Stimulated activated CD4-positive, alpha-beta T cell treated with anti-CD3 and anti-CD28 coated beads, Interleukin-1b, Interleukin-23, amount 100 ng/mL, for 1 hour (primary cell): ENCODE measurements at places on chromosomes 3 and 15.

- no peak for DNase-seq
Measured at GRCh38 chr3:132628157-132628556, 31.1 kb downstream of the ACKR4 start.

GRCh38 chr15:89163271-89164055 is 57.9 kb downstream of the RLBP1 start:
- no peak for DNase-seq

- no peak for DNase-seq
Measured at GRCh38 chr3:154729741-154730140, 299.8 kb upstream of the GPR149 start.

GRCh38 chr3:187186801-187187421 is 10.4 kb upstream of the RTP1 start:
- no peak for DNase-seq

DNA sequence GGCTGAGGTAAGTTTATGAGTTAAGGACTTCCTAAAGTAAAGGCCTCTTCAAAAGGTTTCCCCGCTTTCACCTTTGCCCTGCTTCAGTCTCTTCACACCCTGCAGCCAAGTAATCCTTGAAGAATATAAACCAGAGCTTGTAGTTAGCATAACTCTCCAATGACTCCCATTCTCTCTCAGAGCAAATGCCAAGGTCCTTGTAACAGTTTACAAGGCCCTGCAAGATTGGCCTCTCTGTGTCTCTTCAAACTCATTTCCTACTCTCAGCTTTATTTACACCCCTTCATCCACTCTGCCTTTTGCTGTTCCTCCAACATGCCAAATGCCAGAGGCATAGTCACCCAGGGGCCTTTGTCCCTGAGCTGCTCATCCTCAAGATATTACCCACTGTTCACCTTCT is 60.5 kb upstream of the MME start:
- DNase-seq = no peak

- no peak for DNase-seq
Measured at GRCh38 chr3:51997935-51998596, 2.4 kb upstream of the RPL29 start.

DNA sequence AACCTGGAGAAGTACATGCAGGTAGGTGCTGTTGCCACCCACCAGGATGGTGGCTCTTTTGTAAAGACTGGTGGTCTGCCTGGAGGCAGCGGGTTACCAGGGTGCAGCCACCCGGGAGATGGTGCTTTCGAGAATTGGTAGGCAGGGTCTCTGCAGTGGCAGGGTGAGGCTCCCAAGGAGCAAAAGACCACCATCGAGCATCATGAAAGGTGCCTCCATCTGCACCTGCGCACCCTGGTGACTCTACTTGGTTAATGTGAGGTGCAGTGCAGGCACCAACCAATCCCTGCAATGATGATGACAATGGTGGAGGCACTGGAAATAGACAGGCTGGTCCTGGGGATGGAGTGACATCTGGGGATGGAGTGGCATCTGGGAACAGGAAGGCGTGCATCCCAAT is 236.7 kb downstream of the ADAMTS17 start:
- DNase-seq = no peak

- no peak for DNase-seq
Measured at GRCh38 chr15:56931639-56932508, 13.4 kb downstream of the TCF12 start.

DNA sequence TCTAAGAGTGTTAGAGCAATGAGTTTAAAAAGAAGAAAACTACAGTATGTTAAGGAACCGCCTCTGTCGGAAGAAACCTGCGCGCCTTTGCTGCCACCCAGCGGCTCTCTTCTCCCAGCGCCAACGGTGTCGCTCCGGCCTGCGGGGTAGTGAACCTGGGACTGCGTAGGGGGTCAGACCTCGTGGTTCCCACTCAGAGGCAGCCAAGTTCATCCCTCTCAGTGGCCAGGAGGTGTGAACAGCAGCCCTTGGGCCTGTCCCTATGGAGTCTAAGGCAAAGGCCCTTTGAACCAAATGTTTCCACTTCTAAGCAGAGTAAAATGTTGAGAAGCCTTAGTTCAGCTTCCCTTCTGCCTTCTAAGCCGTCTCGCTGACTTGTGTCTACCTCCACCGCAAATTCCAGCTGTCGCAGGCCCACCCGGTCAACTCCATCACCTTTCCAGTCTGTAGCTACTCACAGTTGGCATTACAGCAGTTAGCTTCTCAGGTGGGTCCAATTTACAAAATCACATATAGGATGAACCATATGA is 980 bp upstream of the RAB27A start:
- DNase-seq = peak; percentile 68

DNA sequence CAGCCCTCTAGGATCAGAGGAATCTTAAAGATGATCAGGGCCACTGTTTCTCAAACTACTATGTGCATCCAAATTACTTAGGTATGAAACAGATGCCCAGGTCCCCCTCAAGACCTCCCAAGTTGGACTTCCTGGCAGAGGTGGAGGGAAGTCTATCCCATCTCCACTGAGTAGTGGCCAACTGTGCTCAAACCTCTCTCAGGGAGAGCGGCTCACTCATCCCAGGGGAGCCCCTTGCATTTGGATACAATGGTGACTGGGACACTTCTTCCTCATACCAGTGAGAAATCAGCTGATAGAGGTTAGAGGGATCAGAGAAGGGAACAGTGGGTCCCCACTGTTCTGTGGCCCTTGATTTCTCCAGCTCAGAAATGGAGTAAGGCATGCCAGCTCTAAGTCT is 8.7 kb upstream of the WNT7A start:
- DNase-seq = no peak

GRCh38 chr15:80779658-80780415 is 667 bp downstream of the CEMIP start:
- no peak for DNase-seq

GRCh38 chr15:26295336-26296085 is 432.4 kb upstream of the ATP10A start:
- DNase-seq = no peak

DNA sequence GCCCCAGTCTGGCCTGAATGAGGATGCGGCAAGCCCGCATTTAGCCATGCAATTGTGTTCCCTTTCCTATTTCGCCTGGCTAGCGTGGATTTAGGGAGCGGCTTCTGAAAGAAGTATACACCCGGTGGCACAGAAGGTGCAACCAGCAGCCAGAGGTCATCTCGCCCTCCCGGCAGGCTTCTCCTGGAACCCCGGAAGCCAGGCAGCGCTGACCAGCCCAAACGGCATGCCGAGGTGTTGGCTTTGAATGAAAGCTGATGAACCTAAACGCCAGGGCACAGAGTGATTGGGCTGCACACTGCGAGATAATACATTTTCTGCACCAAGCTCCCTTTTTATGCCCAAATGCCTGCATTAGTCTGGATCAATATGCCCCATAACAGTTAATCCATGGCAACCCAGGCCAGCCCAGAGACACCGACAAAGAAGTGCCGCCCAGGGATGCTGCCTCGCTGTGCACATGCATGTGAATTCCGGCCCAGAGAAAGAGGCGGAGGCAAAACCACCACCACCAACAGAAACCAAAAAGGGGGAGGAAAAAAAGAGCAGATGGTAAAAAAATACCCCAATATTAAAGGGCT is 1.4 kb downstream of the SRGAP3 start:
- DNase-seq = no peak

DNA sequence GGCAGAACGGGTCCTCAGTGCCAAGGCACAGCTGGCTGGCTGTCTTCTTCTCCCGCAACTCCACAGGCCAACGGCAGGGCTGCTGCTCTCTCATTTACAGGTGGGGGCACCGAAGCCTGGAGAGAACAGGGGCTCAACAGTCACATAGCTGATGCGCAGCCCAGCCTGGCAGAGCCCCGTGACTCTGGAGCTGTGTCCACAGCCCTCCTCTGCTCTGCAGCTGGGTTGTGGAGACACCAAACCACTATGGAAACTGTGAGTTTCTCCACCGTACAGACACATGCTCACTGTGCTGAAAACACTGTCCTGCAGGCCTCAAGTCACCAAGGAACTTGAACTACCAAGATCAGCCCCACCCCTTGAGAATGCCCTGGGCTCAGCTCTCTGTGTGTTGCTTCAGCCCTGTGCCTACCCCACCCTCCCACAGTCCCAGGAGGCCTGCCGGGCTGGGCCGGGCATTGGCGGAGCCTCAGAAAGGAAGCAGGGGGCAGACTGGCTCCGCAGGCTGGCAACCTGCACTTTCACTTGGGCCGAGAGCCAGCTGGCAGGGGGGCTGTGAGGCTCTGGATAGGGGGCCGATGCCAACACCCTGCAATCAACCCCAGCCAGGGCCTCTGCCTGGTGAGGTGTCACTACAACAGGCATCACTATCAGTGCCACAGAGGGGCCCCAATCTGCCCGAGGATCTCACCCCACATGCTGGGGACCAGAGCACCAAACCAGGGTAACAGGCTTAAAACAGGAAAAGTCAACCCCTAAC is 113.7 kb upstream of the RPL32 start:
- DNase-seq = no peak

DNA sequence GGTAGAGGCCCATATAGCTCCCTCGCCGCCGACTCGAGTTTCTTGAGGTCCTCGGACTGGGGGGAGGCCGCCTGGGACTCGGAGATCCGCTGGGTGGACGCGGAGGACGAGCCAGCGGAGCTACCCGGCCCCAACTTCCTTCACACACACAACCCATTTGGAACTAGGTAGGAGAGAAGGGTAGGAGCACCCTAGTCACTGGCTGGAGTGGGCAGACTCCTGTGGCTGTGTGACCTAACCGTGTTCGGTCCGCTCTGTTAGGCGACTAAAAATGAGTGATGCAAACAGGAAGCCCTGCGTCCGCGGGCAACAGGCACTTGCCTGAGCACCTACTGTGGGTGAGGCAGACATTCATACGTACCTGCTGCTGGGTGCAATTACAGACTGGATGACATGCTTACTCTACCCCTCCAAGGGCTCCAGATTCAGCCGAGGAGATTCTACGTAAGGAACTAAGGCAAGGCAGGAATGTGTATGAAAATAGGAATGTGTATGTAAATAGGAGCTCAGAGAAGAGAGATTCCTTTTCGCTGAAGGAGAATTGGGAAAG is 4.6 kb upstream of the SIN3A start:
- no peak for DNase-seq

- no peak for DNase-seq
Measured at GRCh38 chr3:152253514-152253913, 15.2 kb upstream of the MBNL1 start.

- no peak for DNase-seq
Measured at GRCh38 chr3:190064112-190064511, 56.6 kb downstream of the P3H2 start.

GRCh38 chr3:195868336-195868865 is 40.0 kb downstream of the TNK2 start:
- no peak for DNase-seq

- no peak for DNase-seq
Measured at GRCh38 chr3:30680789-30681648, 74.6 kb downstream of the TGFBR2 start.

DNA sequence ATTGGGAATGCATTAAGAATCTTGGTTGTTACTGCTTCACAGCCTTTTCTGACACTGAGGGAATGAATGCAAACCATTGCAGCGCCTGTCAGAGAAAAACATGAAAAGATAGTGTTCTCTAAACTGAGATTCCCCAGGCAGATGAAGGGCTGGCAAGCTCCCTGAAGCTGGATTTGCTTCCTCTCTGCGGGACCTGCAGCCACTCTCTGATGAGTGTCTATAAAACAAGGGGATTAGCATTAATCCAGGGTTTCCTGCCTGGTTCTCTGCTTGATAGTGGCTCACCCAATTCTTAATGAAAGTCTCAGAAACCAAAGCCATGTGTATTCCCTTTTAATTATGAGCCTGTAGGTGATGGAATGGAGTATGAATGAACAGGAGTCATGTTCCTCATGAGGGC is 344.3 kb upstream of the UMPS start:
- no peak for DNase-seq

DNA sequence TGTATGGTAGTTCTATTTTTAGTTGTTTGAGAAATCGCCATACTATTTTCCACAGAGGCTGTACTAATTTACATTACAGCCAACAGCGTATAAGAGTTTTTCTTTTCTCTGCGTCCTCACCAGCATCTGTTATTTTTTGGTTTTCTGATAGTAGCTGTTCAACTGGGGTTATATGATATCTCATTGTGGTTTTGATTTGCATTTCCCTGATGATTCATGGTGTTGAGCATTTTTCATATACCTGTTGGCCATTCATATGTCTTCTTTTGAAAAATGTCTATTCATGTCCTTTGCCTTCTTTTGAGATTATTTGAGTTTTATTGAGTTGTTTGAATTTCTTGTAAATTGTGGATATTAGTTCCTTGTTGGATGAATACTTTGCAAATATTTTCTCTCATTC is 114.6 kb downstream of the LRRK1 start:
- no peak for DNase-seq

DNA sequence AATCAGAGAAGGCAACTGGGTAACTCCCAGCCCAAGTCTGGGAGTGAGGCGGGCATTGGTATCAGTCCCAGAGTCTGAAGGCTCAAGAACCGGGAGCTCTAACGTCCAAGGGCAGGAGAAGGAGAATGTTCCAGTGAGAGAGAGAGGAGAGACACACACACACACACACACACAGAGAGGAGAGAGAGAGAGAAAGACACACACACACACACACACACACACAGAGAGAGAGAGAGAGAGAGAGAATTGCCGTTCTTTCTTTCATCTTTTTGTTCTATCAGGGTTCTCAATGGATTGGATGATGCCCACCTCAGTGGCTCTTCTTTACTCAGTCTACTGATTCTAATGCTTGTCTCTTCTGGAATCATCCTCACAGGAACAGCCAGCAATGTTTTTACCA is 57.0 kb downstream of the NR1D2 start:
- no peak for DNase-seq

- no peak for DNase-seq
Measured at GRCh38 chr3:23202203-23202920, 765 bp upstream of the UBE2E2 start.

DNA sequence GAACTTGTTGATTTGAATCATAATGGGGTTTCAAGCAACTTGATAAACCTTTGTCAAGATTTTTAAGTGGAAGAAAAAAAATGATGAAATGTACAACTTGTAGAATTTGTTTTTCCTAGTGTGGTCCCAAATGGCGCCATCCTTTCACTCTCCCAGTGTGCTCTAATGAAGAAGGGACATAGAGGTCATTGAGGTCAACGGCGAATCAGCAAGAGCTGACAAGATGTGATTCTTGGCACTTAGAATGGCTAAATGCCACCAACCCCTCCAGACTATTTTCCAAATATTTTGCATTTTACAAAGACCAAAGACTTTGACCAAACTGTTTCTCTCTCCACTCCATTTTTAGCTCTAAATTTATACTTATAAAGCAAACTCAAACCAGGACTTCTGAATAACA is 320.2 kb upstream of the MME start:
- no peak for DNase-seq
